ENCODE measurements at places on chromosomes 1 and 21.

- DNase-seq, result no peak
These were observed 113.0 kb upstream of the TMPRSS2 start for GRCh38 chr21:41620982-41621381.

DNA sequence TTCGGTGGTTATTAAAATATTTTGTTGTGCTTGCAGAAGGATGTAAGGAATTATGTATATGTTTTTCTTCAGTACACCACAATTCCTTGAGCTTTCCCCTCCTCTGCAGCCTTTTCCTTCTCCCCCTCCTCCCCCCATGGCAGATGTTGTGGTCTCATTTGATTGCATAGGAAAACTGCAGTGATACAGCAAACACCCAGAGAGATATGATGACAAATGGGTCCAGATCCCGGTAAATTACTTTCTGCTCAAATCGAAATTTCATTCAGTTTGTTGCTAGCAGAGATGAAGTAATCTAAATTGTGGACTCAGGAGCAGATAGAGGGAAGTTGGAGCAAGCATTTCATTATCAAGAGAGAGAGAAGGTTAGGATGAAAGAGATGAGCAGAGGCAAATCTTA, 9.9 kb downstream of the LMO4 start:
- DNase-seq, result no peak

DNA sequence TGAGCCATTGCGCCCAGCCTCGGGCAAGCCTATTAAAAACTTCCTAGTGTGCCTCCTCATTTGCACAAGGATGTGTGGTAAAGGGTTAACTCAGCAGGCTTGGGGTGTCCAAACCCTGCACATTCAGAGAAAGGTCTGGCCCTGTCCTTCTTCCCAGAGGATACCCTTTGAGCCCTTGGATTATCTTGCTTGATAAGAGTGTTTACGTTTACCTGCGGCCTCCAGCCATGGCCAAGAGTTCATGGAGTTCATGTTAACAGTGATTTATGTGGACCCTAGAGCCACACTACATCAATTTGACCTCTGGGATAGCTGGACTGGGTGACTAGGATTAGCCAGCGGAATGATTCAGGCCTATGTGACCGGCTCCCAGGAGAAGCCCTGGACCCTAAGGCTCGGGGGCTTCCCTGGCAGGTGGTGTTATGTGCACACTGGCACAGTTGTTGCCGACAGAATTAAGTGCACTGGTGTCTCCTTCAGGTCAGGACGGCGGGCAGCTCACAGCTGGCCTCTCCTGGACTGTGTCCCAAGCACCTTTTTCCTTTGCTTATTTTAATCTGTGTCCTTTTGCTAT, 7.7 kb upstream of the TCP10L start:
- no peak for DNase-seq

DNA sequence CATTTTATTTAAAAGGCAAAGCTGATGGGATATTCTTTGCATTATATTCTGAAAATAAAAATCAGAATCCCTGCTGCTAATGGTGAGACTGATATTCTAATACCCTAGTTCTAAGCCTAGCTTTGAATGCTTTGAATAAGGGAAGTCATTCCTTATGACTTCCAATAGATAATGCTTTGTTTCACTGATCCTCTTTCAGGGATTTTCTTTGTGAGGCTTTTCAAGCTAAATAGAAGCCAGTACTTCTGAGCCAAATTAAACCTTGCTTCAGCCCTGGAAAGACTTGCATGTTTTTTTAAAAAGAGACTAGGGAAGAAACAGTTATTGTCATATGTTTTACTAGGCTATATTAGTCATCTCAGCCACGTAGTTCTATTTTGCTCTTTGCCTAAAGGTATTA, 68.5 kb upstream of the CACYBP start:
- no peak for DNase-seq

- DNase-seq, result no peak
These were observed 18.6 kb downstream of the AZIN2 start for GRCh38 chr1:33099290-33100118.

Measured in esophagus squamous epithelium (tissue), 5 donors.